ENCODE measurements at places on chromosomes 4 and X.
A peak's percentile ranks its signal among the peaks of the same experiment; 100 is the strongest.

GRCh38 chr4:161336016-161336530 is 827.7 kb downstream of the FSTL5 start:
- no peak for DNase-seq

DNA sequence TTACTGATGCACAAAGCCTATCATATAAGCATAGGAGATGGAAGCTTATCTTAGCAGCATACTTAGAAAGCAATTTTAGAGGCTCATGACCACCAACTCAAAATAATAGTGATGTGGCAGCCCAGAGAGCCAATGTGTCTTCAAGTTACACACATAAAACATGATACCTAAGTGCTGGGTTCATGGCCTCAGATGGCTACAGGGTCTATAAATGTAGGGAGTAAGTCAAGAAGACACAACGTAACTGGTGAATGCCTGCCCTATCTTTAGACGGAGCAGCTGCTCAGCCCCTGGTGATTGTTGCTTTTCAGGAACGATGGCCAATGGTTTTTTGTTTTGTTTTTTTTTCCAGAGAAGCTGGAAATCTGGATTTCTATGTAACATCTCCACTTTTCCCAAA is 42.8 kb downstream of the RNF150 start:
- no peak for DNase-seq

- no peak for DNase-seq
Observed at GRCh38 chr4:151322570-151322969, 2.8 kb downstream of the SH3D19 start.

DNA sequence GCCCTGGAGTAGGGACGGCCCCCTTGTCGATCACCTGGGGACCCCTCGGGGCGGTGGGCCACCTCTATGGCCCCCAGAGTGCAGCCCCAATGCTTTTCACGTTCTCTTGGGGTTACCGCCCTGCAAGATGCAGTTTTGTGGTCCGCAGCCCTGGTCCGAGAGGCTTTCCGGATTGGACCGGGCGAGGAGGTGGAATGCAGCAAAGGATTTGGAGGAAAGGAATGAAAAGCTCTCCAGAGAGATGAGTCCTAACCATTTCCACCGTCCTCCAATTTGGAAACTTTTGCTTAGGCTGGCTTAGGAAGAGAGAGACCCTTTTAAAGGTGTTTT is 601 bp downstream of the SLC25A43 start:
- DNase-seq, result peak; percentile 77

GRCh38 chr4:188433741-188434315 is 294.6 kb downstream of the TRIML1 start:
- DNase-seq, result no peak

DNA sequence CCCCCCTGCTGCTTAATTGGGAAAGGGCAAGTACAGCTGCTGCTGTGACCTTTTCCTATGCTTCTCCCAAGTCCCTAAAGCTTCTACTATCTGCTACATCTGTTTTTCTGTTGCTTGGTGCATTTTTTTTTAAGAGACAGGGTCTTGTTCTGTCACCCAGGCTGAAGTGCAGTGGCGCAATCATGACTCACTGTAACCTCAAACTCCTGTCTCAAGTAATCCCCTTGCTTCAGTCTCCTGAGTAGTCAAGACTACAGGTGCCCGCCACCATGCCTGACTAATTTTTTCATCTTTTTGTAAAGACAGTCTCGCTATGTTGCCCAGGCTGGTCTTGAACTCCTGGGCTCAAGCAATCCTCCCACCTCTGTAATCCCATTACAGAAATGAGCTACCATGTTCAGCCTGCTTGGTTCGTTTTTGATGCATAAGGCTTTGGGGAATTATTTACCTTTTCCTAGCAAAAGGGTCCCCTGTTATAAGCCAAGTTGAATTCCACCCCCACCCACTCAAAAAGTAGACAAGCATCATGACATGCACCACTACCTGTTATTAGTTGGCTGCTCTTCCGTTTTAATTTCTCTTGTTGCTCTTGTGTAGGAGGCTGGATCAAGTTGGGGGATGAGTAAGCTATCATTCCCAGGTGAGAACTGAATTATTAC is 39.6 kb downstream of the DGKK start:
- DNase-seq, result no peak
